Chondrocyte (in vitro differentiated cells): ENCODE measurements at places on chromosomes 12 and 14. TPM values are rescaled to one million over a fixed set of nuclear protein-coding genes. Genes with fewer than 3 reads are reported as not detected.

The CEBPE gene
- not detected in 3 replicates for total RNA-seq

DNA sequence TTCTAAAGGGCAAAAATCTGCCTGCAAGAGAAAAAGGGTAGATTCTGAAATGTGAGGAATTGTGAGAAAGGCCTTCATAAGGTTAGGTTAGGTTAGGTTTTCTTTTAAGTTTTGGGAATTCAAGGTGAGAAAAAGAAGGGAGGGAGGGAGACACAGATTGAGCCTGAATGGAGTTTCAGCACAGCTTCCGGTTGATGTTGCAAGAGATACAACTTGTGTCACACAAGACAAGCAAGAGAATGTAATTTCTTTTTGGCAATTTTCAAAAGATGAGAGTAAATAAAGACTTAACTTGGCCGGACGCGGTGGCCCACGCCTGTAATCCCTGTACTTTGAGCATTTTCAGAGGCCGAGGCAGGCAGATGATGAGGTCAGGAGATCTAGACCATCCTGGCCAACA, 63.8 kb downstream of the CPSF2 start:
- H3K4me3 ChIP-seq, result no peak overlapping the region
- DNase-seq, result no peak
- no peaks in the 10 kb centered on the region for H3K27me3 ChIP-seq
- H3K36me3 ChIP-seq, result peaks cover 1% of the 10 kb centered on the region

DNA sequence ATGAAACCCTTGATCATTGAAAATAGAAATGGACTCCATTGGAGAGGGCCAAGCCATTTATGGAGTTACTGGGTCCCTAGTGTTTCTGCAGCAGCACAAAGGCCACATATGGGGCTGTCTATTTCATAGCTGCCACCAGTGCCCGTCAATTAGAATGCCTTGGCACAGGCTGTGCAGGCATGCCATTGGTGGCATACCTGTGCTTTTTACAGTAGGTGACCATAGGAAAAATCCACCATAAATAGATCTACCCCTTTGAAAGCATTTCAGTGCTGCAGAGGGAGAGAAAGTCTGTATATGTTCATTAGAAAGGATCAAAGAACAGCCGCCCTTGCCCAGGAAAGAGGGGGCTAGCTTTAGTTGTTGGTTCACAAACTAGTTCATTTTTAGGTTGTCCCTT, 13.1 kb downstream of the MYBPC1 start:
- no peak for DNase-seq
- H3K4me3 ChIP-seq, result no peak overlapping the region
- peaks cover 3% of the 10 kb centered on the region for H3K27me3 ChIP-seq
- H3K36me3 ChIP-seq, result no peaks in the 10 kb centered on the region
- H3K4me1 ChIP-seq, result no peaks in the 10 kb centered on the region
- no peak overlapping the region for H3K27ac ChIP-seq

DNA sequence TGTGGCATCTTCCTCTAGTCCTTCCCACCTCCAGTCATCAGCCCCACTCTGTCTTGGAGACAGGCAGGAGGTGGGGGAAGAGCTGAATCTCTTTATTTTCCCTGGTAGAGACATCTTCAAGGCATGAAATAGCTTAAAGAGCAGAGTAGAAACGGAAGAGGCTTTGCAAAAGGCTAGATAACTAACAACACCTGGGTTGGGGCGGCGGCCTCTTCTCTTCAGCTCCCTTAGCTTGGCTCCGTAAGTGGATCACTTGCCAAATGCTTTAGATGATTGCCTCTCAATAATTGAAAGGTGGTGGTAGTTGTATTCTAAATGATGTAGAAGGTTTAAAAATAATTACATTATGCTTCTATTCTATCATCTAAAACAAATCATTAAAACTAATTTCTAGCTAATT, 36.1 kb downstream of the SSPN start:
- no peak for DNase-seq
- no peak overlapping the region for H3K27ac ChIP-seq
- no peak overlapping the region for H3K4me3 ChIP-seq
- peaks cover 8% of the 10 kb centered on the region for H3K4me1 ChIP-seq
- H3K36me3 ChIP-seq, result peaks cover 5% of the 10 kb centered on the region
- no peaks in the 10 kb centered on the region for H3K27me3 ChIP-seq

DNA sequence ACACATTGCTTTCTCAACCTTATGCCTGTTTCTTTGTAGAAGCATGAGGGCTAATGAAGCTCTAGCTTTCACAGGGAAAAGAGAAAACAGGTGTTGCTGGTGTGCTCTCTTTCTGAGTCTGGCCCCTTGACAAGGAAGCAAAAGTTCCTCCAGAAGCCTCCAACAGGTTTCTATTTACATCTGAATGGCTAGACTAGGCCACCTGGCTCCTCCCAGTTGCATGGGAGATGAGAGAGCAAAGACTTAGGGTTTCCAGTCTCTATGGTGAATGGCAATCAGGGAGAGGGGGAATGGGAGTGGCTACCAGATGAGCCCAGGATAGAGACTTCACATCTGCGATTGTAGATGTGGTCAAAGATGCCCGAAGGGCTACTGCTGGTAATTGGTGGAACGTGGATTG, 138.1 kb upstream of the PLXNC1 start:
- H3K4me1 ChIP-seq, result peaks cover 2% of the 10 kb centered on the region
- H3K27me3 ChIP-seq, result no peaks in the 10 kb centered on the region
- no peak overlapping the region for H3K4me3 ChIP-seq
- H3K36me3 ChIP-seq, result no peaks in the 10 kb centered on the region

- DNase-seq, result peak; percentile 85
- no peak overlapping the region for H3K27ac ChIP-seq
- no peak overlapping the region for H3K4me3 ChIP-seq
Measured at GRCh38 chr14:100540926-100541620, 46.1 kb downstream of the BEGAIN start.

- DNase-seq, result no peak
- no peak overlapping the region for H3K27ac ChIP-seq
- H3K36me3 ChIP-seq, result no peaks in the 10 kb centered on the region
- H3K27me3 ChIP-seq, result no peaks in the 10 kb centered on the region
Measured at GRCh38 chr12:119391673-119392072, 57.1 kb downstream of the CCDC60 start.

DNA sequence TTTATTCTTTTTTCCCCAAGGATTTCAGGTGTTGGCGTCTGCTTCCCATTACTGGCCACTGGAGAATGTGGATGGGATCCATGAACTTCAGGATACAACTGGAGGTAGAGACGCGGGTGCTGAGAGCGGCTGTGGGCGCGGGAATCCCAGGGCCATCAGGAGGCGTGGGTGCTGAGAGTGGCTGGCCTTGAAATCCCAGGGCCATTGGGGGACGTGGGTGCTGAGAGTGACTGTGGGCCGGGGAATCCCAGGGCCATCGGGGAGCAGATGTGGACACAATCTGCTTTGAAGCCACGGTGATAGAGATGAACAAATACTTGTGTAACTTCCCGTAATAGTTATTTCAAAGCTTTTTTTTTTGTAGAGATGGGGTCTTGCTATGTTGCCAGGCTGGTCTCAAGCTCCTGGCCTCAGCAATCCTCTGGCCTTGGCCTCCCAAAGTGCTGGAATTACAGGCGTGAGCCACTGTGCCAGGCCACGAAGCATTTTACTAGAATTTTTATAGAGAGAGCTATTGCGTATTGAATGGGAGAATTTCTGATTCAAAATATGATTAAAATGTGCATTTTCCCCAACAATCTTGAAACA, 12.8 kb downstream of the ADGRD1 start:
- H3K36me3 ChIP-seq, result no peaks in the 10 kb centered on the region
- H3K4me1 ChIP-seq, result peaks cover 4% of the 10 kb centered on the region
- H3K4me3 ChIP-seq, result no peak overlapping the region
- peaks cover 3% of the 10 kb centered on the region for H3K27me3 ChIP-seq
- no peak for DNase-seq

The PKP2 gene
- total RNA-seq, result 2.1 to 5.8 TPM (median 5.3 TPM) in 3 replicates
